ENCODE measurements at places on chromosomes 16 and 17. TPM values are rescaled to one million over a fixed set of nuclear protein-coding genes. Genes with fewer than 3 reads are reported as not detected.

Gene RNF112
- 0.34 TPM for total RNA-seq

Gene KRT28
- total RNA-seq = not detected

Gene ZNF821
- total RNA-seq = 5.8 TPM

Gene SPATA32
- not detected for total RNA-seq

Gene HLF
- total RNA-seq = 0.09 TPM

Gene ELMO3
- 0.32 TPM for total RNA-seq

Gene LRRC75A
- 1.4 TPM for total RNA-seq

Gene ZNF267
- 10.1 TPM for total RNA-seq

Gene ACSM5
- total RNA-seq = not detected

Gene TBC1D3E
- total RNA-seq = not detected

Gene UNC45B
- not detected for total RNA-seq

Gene DVL2
- total RNA-seq = 115 TPM

Gene KDM6B
- total RNA-seq = 5.2 TPM

Gene KRT38
- total RNA-seq = not detected

Gene CHD9NB
- total RNA-seq = 5.5 TPM

Gene PCGF2
- 5.3 TPM for total RNA-seq

Gene CASKIN1
- total RNA-seq = 0.16 TPM

Gene KRT39
- 0.17 TPM for total RNA-seq

Gene SSTR5
- total RNA-seq = not detected

Gene NPIPB9
- total RNA-seq = not detected

Gene IRF8
- not detected for total RNA-seq

Gene PRSS27
- 1.1 TPM for total RNA-seq

Gene MYH8
- not detected for total RNA-seq

Gene GGT6
- total RNA-seq = not detected

Gene ARHGAP44
- total RNA-seq = 0.95 TPM

Data from bronchial smooth muscle cell (primary cell).